ENCODE measurements at places on chromosomes 6 and 20.
A peak's percentile ranks its signal among the peaks of the same experiment; 100 is the strongest.

DNA sequence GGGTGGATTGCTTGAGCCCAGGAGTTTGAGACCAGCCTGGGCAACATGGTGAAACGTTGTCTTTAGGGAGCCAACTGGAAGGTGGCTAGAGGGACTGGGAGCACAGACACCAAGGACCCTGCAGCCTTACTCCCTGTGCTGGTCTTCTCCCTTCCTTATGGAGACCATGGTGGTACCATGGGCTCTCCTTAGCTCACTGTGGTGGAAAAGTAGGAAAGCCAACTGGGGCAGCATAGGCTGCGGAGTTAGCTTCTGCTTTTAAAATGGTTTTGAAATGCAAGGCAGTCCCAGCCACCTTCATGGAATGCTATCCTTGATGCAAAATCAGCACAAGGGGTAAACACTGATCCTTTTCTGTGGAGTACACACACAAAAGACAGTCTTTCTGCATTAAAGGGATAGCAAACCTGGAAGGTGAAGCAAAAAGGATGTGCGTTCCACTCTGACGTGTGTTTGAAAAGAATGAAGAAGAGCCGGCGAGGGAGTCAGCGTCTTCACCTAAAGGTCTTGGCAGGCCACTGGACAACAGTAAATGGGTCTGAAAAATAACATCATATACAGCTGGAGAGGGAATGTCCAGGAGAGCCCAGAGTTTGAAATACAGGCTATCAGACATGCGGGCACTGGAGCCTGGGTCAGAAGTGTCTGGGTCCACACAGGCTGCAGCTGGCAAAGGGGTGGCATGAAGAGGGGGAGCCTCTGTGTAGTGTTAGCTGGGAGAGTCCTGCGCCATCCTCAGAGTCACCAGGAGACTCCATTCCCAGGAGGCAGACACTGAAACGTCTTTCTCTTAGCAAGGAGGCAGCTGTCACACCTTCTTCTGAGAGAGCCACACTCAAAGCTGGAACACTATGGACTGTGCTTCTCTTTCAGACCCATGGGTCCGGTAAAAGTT is 58.5 kb downstream of the GPR6 start:
- DNase-seq = no peak

- no peak for DNase-seq
Measured at GRCh38 chr20:38873050-38873581, 53.1 kb upstream of the FAM83D start.

DNA sequence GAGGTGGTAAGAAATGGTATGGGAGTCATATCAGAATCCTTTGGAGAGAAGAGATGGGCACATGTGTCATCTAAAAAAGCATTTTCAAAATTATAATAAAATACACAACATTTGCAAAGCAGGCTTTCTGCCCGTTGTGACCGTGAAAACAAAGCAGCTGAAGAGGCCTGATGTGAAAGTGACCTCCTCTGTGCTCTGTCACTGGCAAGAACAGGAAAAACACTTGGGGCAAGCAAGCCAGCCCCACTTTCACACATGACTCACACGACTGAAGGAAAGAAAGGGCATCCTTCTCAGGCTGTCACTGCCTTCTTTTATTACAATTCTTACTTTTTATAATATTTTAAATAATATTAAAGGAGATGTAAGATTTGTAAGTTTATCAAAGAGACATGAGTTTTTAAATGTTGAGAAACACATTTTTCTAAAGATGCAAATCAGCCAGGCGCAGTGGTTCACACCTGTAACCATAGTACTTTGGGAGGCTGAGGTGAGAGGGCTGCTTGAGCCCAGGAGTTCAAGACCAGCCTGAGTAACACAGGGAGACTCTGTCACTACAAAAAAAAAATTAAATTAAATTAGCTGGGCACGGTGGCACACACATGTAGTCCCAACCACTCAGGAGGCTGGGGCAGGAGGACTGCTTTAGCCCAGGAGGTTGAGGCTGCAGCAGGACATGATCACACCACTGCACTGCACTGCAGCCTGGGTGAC is 143.7 kb downstream of the BTBD9 start:
- no peak for DNase-seq

GRCh38 chr6:63352069-63352543 is 32.3 kb upstream of the LGSN start:
- no peak for DNase-seq

DNA sequence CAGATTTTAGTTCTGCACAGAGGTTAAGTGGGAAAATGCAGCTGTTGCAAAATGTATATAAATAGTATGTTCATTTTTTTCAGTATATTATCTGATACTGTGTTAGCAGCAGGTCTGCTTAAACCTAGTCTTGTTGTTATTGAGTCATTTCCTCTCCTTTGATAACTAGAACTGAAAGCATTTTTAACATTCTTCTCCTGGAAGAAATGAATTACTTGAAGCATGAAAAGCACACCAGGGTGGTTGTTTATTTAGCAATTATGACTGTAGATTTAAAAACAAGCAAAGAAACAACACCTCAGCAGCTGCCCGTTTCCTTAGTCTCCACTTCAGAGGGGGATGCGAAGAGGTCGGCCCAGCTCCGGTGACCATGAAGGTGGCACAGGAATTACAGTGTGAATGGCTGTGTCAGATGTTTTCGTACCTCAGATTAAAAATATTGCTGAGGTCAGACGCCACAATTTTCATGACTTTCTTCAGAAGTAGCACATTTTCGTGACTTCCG is 53.5 kb downstream of the GOPC start:
- no peak for DNase-seq

DNA sequence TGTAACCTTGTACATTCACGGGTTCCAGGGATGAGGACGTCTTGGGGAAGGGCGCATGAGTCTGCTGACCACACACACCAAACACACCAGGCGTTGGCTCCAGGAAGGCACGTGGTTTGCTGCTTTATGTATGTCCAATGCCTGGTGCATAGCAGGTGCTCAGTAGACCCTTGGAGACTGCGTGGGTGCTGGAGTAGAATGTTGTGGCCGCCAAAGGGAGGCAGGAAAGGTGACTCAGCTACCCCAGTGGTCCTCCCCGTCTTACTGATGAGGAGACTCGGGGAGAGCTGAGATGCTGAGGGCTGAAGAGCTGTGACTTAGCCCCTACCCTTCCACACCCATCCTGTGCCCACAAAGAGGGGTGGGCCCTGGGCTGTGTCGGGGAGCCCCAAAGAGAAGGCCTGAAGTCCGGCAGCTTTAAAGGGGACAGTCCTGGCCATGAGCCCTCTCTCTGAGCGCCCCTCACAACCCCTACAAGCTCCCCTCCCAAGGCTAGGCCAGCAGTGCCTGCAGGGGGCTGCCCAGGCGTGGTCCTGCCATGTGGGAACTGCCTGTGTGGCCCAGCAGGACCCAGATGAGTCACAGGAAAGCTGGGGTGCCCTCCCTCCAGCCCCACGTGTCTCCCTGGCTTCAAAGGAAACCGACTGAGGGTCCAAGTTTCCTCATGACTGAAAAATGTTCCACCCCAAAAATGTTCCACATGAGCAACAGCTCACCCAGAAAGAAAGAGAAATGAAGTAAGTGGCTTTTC is 28.0 kb upstream of the PTGIS start:
- DNase-seq = no peak

DNA sequence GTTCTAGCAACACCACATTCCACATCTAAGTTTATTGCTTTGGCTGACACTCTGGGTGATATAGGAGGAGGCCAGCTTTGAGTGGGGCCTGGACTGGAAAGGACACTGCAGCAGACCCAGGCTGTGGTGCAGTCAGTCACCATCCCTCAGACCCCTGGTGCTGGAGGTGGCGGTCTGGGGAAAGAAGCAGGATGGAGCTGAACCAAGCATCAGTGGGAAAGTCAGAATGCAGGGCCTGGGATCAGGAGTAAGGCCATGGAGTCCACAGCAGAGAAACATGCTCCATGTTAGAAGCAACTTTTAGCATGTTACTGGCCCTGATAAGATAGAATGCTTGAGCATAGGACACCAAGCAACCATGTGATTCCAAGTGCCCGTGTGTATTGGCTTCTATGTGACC is 5.9 kb downstream of the HLA-A start:
- no peak for DNase-seq

DNA sequence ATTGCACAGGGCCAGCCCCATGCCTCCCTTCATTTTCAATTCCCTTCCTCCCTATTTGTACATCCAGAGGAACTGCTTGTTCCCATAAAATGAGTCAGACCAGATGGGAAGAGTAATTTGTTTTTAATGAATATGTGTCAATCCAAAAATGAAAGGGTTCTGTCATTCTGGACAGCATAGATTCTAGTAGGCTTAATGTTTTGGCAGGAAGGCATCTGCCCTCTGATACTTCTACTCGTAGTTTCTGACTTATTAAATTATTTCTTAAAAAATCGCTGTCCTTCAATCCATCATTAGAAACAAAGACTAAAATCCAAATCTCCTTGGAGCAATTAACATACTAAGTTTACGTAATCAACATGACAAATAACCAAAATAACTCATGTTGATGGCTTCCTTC is 665.5 kb downstream of the TENT5A start:
- DNase-seq = no peak

DNA sequence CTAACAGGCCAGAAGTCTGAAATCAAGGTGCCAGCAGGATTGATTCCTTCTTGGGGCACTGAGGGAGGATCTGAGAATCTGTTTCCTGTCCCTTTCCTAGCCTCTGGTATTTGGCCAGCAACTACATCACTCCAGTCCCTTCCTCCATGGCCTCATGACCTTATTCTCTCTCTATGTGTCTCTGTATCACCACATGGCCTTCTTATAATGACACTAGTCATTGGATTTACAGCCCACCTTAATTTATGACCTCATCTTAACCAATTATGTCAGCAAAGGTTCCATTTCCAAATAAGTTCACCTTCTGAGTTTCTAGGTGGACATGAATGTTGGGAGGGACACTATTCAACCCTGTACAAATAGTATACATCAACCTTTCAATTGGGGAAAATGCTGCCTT is 29.3 kb downstream of the SCML4 start:
- no peak for DNase-seq

- DNase-seq = no peak
Measured at GRCh38 chr20:51249215-51249614, 226.3 kb upstream of the KCNG1 start.

DNA sequence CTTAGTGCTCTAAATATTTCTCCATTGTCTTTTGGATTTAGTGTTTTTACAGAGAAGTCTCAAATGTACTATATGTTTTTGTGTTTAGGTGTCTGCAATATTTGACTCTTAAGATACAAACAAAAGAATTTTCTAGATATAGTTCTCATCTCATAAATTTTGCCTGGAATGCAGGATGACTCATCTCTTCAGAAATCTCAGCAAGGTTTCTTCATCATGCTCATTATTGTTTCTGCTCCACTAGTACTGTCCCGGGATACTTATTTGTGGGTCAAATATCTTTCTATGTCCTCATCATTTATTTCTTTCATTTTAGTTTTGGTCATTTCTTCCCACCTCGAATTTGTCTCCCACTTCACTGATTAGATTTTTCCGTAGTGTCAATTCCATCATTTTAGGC is 9.5 kb downstream of the AHI1 start:
- DNase-seq = no peak

DNA sequence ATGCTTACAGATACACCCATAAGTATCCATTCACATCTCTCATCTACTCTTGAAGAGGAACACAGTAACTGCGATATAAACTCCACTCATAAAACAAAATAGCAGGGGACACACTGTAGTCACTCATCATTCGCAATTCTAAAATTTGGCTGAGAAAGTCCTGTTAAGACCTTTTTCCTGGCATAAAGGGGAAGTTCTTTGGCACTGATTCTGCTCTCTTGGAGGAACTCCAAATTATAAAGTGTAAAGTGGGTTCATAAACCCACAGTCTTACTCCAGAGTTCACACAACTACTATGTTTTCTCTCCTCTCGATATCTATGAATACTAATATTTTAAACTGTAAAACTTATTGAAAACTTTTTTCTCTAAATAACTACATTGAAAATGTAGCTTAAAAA is 80.6 kb downstream of the ADGB start:
- no peak for DNase-seq

- no peak for DNase-seq
Measured at GRCh38 chr6:154763650-154764049, 30.4 kb downstream of the SCAF8 start.

DNA sequence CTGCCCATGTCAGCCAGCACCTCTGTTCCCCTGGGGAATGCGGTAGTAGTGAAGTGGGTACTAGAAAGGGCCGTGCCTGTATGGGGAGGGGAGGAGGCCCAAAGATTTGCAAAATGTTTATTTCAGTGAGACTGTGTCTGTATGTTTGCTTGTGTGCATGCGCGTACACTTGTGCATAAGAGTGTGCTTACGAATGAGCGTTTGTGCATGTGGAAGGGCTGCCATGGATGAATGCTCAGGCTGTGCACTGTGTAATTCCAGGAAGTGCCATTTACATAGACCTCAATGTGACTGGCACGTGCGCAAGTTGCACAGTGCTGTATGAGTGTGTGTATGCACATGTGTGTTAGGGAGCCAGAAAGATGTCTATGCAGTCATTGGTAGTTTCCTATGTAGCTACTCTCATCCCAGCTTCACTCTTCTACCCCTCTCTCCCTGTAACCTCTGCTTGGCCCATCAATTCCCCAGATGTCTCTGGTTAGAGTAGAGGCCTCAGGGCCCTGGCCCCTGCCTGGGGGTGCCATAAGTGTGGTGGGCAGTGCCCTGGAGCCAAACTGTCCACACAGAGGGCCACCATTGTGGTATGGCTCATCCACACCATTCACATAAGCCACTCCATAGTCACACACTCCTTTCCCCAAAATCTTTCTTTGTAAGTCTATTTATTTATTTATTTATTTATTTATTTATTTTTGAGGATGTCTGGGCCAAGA is 26.8 kb upstream of the SLC22A7 start:
- DNase-seq = no peak

GRCh38 chr20:46044896-46045295 is 15.9 kb downstream of the SLC12A5 start:
- no peak for DNase-seq

- peak; percentile 35 for DNase-seq
Measured at GRCh38 chr6:119966484-119966883, 616.9 kb upstream of the MAN1A1 start.

GRCh38 chr20:45924391-45925261 is 9.9 kb upstream of the PCIF1 start:
- DNase-seq = peak; percentile 64

DNA sequence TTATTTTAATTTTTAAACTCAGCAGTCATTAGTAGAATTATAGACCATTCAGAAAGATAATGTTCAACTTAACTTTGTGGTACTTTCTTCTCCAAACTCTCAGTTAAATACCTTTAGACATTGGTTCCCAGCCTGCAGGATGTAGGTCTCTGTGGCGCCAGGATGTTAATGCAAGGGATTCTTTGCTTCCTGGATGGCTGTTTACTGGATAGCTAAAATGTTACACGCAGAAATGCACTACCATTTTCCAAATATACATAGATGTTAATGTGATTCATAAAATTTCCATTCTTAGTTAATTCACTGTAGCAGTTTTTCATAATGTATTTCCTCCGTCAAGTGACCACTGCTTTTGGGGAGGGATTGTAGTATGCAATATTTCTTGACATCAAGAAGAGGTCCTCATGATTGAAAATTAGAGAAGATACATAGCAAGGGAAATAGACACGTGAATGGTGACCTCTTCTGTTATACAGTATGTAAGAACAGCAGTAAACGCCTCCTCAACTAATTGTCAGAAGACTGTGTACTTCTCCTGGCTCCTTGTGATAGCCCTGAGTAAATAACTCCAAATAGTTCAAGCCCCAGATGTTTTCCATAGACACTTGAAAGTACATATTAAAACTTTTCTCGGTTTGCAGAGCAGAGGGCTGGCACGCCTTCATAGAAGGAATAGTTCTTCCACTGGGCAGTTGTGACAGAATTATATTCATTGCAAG is 128.8 kb downstream of the LCA5 start:
- no peak for DNase-seq
